ENCODE measurements at places on chromosomes 2 and 18.

- DNase-seq, result no peak
Measured at GRCh38 chr2:165601928-165602521, 132.5 kb downstream of the CSRNP3 start.

DNA sequence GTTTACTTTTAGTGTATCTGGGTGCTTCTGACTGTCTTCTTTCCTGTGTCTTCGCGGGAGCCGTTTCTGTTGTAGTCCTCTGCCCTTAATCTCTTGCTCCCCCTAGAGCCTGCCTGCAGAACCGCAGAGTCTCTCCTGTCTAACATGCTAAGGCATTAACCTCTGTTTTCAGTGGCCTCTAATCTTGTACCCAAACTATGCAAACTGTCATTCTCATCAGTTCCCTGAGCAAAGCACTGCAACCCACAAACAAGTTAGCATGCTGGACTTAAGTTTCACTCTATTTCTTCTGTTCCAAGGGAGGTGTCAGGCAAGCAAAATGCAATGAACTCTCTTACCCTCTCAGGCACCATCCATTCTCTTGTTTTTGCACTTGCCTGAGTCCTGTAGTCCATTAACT lies 138.4 kb downstream of the OTX1 start:
- DNase-seq, result no peak

DNA sequence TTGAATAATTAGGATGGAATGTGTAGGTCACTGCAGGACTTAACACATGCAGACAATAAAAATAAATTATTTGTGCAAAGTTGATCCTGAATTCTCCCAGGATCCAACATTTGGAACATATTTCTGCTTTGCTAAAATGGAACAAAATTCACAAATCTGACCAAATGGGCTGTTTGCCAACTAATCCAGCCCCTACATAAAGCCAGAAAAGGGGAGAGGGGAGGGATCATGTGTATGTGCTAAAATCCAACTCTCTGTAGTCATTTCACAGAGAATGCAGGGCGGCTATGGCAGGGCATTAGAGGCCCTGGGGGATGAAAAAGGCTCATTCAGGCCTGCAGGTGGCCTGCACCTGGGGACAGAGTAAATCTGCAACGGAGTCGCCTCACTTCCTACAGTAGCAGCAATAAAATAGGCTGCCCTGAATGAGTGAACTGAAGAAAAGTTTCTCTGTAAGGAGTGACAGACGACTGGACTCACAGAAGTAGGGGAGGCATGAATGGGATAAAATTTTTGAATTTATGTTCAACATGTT lies 4.0 kb upstream of the ZFP36L2 start:
- DNase-seq, result no peak

DNA sequence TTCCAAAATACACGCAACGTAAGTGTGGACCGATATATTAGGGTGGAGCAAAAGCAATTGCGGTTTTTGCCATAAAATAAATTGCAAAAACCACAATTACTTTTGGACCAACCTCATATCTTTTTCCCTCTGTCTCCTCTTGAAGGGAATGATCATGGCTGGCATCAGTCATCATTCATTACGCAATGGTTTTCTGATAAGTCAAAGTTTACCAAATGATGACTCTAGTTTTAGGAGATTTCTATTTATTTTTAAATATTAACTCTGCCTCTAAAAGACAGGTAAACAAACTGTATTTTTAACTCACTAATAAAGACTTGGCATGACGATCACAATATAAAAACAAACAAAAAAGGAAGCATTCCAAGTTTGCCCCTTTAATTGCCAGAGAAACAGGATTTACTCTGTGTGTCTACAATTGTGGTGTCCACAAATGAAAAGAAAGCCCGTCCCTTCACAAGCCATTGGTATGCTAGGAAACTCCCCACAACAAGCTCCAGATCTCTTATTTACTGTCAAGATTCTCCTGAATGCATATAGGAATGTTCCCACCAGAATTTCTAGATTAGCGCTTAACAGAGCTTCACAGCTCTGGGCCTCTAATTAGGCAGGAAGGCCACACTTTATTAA lies 61.3 kb downstream of the IRS1 start:
- DNase-seq, result no peak

DNA sequence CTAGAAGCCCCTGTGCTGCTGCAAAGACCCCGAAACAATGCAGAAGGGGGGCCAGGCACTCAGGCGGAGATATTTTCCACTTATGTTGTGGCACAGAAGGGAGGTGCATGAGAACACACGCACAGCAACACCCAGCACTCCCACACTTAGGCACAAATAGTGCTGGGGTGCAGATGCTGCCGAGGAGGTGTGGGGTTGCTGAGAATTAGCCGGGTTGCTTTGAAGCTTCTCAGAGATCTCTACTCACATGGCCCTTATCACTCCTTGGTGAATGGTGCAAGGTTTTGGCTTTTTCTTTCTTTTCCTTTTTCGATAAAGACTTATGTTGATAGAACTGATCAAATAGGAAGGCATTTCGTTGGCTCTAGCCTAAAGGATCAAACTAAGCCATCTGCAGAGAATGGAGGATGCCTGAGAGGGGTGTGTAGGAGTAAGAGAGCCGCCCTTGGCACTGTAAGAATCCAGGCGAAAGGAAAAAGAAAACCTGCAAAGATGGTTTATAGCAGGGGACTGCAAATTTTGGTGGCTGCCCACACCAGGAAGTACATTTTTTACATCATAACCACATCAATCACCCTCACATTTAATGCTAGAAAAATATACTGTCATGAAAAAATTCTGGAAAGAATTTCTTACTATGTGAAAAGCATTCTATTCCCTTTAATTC lies 27.9 kb upstream of the FHL2 start:
- DNase-seq, result no peak

GRCh38 chr2:84815146-84815545 lies 65.7 kb downstream of the TRABD2A start:
- no peak for DNase-seq

- no peak for DNase-seq
Measured at GRCh38 chr18:45856531-45856930, 31.1 kb downstream of the SIGLEC15 start.

DNA sequence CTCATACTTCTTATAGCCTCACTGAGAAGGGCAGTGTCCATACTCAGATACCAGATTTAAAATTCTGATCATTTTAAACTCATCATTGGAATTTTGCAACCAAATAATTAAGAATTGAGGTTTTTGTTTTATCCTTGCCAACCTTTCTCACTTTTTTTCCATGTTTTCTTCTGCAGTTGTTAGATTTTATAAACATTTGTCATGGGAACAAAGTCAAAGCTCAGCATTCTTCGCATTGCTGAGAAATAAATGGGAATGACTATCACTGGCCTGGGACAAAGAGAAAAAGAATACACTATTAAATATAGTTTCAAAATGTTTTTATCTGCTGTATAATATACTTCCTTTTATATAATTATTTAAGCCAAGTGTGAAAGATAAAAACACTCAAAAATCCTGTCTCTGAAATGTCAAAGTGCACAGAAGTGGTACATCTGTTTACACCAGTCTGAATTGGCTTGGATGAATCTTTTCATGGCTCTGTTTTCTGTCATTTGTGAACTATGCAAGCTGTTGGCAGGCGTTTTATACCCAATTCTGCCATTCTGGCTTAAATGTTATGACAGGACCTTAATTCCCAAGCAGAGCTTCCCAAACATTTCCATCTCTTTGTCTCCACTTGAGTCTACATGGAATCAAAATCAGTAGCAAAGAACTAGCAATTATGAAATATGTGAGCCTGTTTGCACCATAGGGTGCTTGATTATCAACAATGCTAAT lies 249.3 kb upstream of the SYT4 start:
- DNase-seq, result no peak

- no peak for DNase-seq
Measured at GRCh38 chr2:218192902-218193430, 24.0 kb upstream of the ARPC2 start.

GRCh38 chr2:96685577-96686459 lies 43.3 kb downstream of the FER1L5 start:
- DNase-seq, result no peak

GRCh38 chr2:148751907-148752306 lies 107.4 kb downstream of the EPC2 start:
- DNase-seq, result no peak

Data from stimulated activated CD8-positive, alpha-beta memory T cell treated with anti-CD3 and anti-CD28 coated beads, Interleukin-4, amount 100 ng/mL, for 4 hours (primary cell).